Suppressor macrophage (primary cell): ENCODE measurements at places on chromosomes 2 and 18.

- no peak for DNase-seq
Observed at GRCh38 chr2:79129804-79130203, 9.5 kb downstream of the REG1A start.

DNA sequence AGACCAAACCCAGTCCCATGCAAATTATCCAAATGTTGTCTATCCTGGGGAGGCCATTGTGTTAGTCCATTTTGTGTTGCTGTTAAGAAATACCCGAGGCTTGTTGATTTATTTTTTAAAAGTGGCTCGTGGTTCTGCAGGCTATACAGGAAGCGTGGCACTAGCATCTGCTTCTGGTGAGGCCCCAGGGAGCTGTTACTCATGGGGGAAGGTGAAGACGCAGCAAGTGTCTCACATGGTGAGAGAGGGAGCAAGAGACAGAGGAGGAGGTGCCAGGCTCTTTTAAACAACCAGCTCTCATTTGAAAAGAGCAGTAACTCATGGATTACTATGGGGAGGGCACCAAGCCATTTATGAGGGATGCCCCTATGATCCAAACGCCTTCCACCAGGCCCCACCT, 80.3 kb upstream of the ARL4C start:
- DNase-seq: no peak

DNA sequence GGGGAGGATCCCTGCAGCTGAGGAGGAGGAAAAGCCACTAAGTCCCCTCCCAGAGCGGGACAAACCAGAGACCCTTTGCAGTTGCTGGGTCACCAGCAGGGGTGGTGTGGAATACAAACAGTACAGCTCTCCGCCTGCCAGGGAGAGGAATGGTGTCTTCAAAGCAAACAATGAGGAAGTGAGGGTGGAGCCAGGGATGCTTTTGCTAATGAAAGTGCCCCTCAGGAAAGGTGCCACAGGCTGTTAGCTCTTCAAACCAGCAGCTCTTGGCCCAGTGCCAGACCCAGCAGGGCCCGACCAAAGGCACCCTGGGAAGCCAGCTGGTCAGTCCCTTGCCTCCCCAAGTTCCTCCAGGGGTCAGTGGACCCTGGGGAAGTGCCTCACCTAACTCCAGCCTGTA, 102.8 kb downstream of the HIBCH start:
- DNase-seq: peak; percentile 22

DNA sequence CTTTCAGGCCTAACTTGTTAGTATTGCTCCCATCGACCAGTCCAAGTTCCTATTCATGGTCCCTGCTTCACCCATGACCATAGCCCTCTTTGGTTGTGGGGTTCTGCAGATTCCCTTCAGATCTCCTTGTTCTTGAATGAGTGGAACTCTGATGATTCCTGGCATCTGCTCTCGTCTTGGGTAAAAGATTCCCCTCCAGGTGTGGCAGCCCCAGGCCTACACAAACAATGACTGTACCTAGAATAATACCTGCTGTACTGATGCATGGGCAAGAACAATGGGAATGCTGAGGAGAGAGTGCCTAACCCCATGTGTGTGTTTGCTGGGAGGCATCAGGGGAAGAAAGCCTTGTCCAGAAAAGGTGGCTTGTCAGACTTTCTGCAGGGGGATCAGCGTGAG, 39.2 kb upstream of the MRPL19 start:
- DNase-seq: no peak

GRCh38 chr2:120220756-120221155, 2.4 kb downstream of the TMEM185B start:
- DNase-seq: no peak
